Frontal cortex (tissue), 4 donors: ENCODE measurements at places on chromosomes 11 and 22. TPM values are rescaled to one million over a fixed set of nuclear protein-coding genes. Genes with fewer than 3 reads are reported as not detected.

Gene KRTAP5-7
- total RNA-seq = under 0.01 TPM

Gene IFITM2
- 5.3 TPM for total RNA-seq

Gene GTSE1
- total RNA-seq = 1.6 TPM

Gene FGF3
- total RNA-seq = not detected

Gene SMIM35
- not detected for total RNA-seq

Gene OR51A7
- not detected for total RNA-seq

Gene RPS6KB2
- 15.1 TPM for total RNA-seq

Gene RCOR2
- total RNA-seq = 14.3 TPM

Gene GATD1
- total RNA-seq = 21.2 TPM

Gene WBP2NL
- total RNA-seq = 4.5 TPM

Gene OR52N4
- not detected for total RNA-seq

Gene P2RX6
- total RNA-seq = 0.41 TPM

Gene ARHGAP32
- total RNA-seq = 79.9 TPM

Gene SLC22A25
- not detected for total RNA-seq

Gene KDM4D
- total RNA-seq = 2.0 TPM

Gene CDC45
- 0.82 TPM for total RNA-seq

Gene DLG2
- 174 TPM for total RNA-seq

Gene GLYAT
- not detected for total RNA-seq

Gene RHOD
- 0.82 TPM for total RNA-seq

Gene OR5AK2
- total RNA-seq = not detected
